ENCODE measurements at places on chromosomes 11 and 22.
A peak's percentile ranks its signal among the peaks of the same experiment; 100 is the strongest.

GRCh38 chr11:35281169-35281688 lies 138.1 kb downstream of the SLC1A2 start:
- DNase-seq: no peak

- no peak for DNase-seq
Observed at GRCh38 chr11:118878163-118878563, 5.5 kb upstream of the CXCR5 start.

DNA sequence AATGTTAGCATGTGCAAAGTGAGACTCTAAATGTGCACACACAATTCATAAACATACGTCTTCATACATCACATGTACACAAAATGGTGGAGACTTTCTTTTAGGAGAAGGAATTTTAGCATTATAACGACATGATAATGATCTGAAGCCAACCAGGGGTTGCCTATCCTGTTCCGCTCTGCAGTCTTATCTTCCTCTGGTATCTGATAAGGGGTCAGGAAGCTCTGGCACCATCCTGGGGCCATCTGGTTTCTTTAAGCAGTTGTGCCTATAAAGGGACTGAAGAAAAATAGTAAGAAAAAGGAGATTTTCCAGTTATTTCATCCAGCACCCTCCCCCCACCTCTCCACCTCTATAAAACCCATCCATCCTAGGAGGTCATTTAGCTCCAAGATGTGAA lies 5.8 kb upstream of the NUP50 start:
- DNase-seq: no peak

DNA sequence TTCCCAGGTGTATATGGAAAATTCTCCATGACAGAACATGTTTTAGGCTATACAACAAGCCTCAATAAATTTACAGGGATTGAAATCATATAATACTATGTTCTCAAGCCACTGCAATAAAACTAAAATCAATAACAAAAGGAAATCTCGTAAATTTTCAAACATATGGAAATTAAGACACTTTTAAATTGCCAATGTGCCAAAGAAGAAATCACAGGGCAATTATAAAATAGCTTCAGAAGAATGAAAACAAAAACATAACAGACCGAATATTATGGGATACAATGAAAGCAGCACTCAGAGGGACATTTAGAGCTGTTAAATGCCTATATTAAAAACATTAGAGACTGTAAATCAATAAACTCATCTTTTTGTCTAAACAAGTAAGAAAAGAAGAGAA lies 555.7 kb upstream of the B3GAT1 start:
- no peak for DNase-seq

GRCh38 chr22:44431256-44431655 lies 66.8 kb downstream of the RTL6 start:
- DNase-seq: no peak

GRCh38 chr11:72309074-72309598 lies 65.2 kb upstream of the PHOX2A start:
- no peak for DNase-seq

DNA sequence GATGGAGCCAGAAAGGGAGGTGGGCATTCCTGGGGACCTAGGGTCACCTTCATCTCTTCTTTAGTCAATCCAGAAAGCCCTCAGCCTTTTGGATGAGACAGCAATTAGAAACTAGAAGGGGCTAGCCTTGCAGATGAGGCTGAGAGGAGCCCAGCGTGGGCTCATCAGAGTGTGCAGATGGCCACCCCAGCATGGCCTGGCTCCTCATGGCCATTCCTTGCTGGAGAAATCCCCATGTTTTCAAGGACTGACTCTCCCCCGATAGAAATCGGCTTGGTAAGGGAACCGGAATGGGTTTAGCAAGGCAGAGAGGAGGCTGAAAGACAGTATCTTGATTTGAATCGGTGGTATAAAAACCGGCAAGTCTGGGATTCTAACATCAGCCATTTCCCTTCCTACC lies 274.6 kb downstream of the BUD13 start:
- DNase-seq: no peak

DNA sequence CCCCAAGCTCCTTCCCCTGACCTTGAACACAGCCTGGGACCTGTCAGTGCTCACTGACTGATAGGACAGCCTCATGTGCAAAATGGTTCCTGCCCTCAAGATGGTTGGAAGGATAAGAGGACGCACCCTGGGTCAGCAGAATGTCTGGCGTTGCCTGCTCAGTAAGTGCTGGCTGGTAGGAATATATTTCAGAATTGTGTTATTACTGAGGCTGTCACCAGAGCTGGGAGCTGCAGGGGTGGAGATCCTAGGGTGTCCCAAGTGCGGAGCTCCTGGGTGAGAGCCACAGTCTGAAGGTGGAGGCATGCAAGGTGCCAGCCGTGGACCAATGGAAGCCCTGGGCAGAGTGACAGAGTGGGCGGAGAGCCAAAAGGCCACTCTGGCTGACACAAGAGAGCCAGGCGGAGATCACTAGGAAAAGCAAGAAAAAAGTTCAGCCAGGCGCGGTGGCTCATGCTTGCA lies 1.0 kb upstream of the SEC14L4 start:
- no peak for DNase-seq

DNA sequence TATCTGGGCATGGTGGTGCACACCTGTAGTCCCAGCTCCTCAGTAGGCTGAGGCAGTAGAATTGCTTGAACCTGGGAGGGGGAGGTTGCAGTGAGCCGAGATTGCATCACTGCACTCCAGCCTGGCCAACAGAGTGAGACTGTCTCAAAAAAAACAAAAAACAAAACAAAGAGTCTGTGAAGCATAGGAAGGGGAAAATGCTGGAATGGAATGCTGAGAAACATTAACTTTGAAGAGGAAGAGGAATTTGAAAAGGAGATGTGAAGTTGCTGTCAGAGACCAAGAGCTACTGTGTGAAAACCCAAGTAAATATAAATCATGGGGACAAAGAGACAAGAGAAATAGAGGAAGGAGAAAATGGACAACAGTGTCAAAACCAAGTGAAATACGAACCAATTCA lies 455.1 kb upstream of the ARHGAP42 start:
- DNase-seq: no peak

- DNase-seq: no peak
Observed at GRCh38 chr22:27420817-27421361, 380.7 kb downstream of the MN1 start.

- DNase-seq: no peak
Observed at GRCh38 chr11:15342163-15342562, 227.4 kb downstream of the INSC start.

DNA sequence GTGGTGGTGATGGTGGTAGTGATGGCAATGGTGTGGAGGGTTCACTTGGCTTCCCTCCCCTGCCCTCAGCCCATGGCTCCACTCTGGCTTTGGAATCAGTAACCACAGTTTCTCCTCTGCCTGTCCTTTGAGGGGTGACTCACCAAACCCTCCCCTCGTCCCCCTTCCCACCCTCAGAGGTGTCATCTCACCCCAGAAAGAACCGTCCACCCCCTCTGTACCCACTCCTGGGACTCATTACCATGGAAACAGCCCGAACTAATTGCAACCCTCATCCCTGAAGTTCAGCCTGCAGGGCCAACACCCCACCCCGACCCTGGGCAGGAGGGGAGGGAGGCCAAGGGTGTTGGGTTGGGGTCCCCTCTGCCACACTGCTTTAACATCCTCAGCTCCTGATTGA lies 26.6 kb downstream of the PHLDB1 start:
- DNase-seq: no peak

- DNase-seq: no peak
Observed at GRCh38 chr11:128343870-128344269, 243.5 kb downstream of the ETS1 start.

GRCh38 chr11:129973809-129974208 lies 28.8 kb downstream of the PRDM10 start:
- DNase-seq: no peak

GRCh38 chr11:57410287-57410686 lies 16.6 kb downstream of the SLC43A3 start:
- no peak for DNase-seq

- no peak for DNase-seq
Observed at GRCh38 chr22:23673826-23674690, 16.8 kb upstream of the RGL4 start.

DNA sequence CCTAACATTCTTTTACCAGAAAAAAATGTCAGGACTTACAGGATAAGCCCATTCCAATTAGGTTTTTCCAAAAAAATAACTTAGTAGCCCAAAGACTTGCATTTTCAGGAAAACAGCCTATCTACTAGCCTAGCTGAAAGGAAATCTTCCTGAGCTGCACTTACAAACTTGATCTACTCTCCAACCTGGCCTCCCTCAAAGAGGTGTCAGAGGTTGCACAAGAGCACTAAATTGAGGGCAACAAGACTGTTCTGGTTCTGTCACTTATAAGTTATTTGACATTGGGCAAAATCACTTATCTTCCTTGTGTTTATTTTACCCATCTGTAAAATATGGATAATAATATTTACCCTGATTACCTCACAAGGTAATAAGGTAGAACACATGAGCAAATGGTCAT lies 7.9 kb upstream of the SOX6 start:
- no peak for DNase-seq

GRCh38 chr11:117097389-117098268 lies 599 bp downstream of the SIK3 start:
- DNase-seq: peak; percentile 42

DNA sequence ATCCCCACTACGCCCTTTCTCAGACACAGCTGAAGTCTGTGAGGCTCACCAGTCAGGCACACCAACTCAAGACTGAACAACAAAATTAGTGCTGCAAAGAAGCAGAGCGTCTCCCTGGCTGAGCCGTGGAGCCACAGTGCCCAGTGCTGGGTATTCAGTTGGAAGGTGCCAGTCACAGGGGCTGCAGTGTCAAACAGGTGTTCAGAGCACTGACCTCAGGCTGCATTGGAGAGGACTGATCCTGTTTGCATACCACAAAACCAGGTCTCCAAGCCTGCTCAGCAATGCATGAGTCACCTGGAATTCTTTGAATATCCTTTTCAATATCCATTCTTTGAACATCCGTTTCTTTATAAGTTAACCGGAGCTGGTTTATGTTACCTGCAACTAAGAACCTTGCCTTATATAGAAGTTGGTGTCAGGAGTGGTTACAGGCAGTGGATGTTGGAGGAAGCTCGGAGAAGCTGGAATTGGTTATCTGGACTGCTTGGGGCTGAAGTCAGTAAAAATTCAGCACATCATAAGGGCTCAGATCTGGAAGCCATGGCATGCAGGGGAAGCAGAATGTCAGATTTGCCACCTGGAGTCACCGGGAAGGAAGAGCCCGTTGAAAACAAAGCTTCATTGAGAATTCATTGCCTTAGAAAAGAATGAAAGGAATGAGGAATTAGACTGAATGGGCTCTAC lies 30.3 kb downstream of the PDGFB start:
- DNase-seq: no peak

GRCh38 chr11:1873048-1873812 lies 18.5 kb downstream of the PRR33 start:
- peak; percentile 9 for DNase-seq

DNA sequence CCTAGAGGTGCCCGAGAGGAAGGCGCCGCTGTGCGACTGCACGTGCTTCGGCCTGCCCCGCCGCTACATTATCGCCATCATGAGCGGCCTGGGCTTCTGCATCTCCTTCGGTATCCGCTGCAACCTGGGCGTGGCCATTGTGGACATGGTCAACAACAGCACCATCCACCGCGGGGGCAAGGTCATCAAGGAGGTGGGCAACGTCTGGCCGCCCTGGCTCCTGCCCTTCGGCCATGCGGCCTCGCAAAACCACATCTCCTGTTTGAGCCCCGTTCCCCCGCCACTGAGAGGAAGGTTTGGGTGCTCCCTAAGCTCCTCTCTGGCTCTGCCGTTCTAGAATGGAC lies 3.4 kb downstream of the SLC17A6 start:
- DNase-seq: no peak

DNA sequence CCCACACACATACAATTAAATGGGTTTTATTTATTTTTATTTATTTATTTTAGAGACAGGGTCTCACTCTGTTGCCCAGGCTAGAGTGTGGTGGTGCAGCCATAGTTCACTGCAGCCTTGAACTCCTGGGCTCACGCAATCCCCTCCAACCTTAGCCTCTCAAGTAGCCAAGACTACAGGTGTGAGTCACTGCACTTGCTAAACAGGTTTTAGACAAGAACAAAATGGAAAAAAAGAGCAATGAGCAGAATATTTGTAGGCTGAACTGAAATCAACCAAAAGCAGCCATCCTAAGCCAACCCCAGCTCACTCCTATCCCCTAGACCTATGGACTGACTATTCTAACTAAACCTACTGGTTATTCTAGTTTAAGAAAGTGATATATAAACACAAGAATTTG lies 37.8 kb downstream of the MRE11 start:
- no peak for DNase-seq

GRCh38 chr22:33405194-33405593 lies 347.0 kb upstream of the SYN3 start:
- DNase-seq: no peak
